Stimulated activated CD4-positive, alpha-beta T cell treated with anti-CD3 and anti-CD28 coated beads, Interleukin-12 subunit alpha, Interleukin-12 subunit beta, amount 100 ng/mL, for 24 hours (primary cell): ENCODE measurements at places on chromosomes 1 and 21.

- no peak for DNase-seq
These were observed 34.2 kb upstream of the LRRC8B start for GRCh38 chr1:89490389-89490788.

DNA sequence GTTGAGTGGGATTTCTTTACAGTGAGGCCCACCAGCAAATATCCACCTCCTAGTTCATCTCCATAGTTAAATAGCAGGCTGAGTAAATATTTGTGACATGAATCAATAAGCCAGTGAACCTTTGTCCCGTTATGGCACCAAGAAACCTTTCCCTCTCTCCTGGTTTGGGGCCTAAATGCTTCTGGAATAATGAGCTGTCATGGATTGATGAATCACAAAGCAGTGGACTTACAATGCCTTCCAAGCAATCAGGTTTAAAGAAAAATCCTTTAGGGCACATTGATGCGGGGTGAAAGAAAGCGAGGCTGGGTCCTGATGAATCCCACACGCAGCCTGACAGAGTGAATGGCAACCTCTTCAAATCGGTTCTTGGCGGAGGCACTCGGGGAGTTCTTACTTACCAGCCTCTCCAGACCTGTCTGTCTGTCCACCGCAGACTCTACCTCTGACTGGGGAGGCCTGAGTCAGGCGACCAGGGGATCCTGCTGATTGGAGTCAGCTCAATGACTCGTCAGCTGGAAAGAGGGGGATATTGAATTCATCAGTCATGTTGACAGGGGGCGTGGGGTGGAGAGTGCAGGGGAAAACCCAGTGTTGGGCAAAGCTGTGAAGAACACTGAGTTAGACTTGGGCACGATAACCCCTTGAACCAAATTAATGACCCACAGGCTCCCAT is 247.3 kb downstream of the PLPP3 start:
- DNase-seq = no peak

DNA sequence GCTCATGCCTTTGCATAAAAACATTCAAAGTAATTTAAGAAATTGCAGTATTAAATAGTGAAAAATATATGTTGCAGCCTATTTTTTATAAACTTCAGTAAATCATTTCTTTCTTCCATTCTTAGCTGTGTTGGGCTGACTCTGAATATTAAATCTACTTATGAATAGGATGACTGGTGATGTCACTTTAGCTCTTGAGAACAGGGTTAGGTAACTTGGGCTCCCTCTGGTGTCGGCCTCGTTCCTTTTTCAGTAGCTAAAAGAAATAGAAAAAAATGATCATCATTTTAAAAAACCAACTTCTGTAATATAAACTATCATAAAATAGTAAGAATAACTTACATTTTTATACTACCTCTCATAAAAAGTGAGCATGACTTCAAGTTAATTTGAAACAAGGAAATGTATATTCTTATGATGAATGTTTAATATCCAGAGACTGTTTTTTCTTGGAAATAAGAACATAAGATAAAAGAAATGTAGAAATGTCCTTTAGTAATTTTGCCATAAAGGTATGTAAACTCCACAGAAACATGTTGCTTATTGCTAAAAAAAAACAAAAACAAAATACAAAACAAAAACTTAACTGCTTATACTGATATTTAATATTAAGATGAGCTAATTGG is 26.8 kb upstream of the NCAM2 start:
- peak; percentile 6 for DNase-seq

- no peak for DNase-seq
These were observed 25.2 kb downstream of the CRNN start for GRCh38 chr1:152388889-152389288.

DNA sequence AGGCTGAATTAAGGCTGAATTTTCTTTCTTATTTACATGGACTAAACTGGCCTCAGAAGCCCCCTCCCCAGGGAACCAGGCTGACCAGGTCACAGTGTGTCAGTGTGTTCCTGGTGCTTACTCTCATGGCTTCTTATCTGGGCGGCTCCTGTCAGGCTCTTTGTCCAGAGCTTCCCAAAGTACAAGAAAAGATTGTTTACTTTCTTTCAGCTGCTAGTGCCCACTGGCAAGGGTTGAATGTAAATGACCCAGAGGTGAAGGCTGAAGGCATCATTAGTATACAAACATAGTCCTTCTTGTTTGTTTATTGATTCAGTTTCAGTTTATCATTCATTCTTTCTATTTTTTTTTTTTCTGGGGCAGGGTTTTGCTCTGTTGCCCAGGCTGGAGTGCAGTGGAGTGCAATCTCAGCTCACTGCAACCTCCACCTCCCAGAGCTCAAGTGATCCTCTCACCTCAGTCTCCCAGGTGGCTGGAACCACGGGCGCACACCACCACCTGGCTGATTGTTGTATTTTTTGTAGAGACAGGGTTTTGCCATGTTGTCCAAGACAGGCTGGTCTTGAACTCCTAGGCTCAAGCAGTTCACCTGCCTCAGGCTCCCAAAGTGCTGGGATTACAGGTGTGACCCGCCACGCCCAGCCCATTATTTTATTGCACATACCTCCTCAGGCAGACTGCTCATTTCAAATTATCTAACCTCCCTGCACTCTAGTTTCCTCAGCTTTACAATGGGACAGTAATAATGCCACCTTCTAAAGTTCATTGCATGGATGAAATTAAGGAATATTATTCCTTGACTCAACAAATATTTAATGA is 9.8 kb upstream of the KDM4A start:
- no peak for DNase-seq

DNA sequence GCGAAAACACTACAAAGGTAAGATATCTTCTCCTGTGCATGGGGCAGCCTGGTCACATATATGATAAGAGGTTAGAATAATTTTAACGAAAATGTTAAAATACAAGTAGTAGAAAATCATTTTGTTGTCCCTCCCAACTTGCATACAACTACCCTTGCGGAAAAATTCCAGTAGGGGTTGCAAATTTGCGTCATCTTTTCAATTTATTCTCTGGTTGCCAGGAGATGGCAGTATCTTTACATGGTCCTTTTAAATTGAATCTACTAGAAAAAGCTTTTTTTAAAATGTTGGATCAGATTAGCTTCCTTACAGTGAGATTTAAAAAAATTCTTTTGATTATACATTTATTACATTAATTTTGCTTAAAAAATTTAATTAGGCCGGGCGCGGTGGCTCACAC is 10.9 kb downstream of the S100PBP start:
- DNase-seq = no peak
